ENCODE measurements at places on chromosomes 7 and 10.
A peak's percentile ranks its signal among the peaks of the same experiment; 100 is the strongest.

- no peak for DNase-seq
Observed at GRCh38 chr7:140317999-140318398, 80.3 kb downstream of the SLC37A3 start.

GRCh38 chr7:51080622-51081269 is 235.9 kb downstream of the COBL start:
- DNase-seq = peak; percentile 68

- no peak for DNase-seq
Observed at GRCh38 chr10:104608091-104608828, 32.8 kb upstream of the SORCS3 start.

- peak; percentile 46 for DNase-seq
Observed at GRCh38 chr7:1024331-1024841, 20.0 kb upstream of the GPR146 start.

- peak; percentile 16 for DNase-seq
Observed at GRCh38 chr7:78642751-78643150, 810.7 kb downstream of the MAGI2 start.

DNA sequence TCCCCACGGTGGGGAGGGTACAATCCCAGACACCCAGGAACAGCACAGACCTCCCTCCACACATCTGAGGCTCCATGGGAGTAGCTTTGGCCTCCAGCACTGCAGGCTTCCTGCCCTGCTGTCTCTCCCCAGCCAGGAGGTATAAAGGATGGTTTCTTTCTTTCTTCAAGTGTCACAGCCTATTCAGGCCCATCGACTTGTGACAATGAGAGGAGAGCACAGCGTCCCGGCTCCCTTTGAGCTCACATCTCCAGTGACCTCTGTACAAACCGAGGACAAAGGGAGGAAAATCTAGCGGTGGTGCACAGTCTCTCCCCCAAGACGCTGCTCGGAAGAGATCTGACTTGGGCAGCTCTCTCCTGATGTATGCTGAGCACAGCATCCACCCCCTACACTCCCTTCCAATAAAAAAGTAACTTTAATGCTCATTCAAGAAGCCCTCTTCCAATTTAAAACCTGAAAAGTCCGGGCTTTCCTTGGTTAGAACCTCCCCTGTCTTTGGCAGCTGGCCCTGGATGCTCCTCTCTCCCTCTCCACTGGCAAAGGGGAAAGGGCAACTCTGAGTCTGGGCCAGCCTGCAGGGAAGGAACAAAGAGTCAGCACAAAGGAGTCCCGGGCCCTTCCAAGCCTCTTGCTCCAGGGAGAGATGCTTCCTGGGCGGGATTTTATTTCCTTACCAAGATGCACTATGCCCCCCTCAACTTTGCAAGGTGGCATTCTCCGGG is 18.0 kb downstream of the CHST15 start:
- no peak for DNase-seq

DNA sequence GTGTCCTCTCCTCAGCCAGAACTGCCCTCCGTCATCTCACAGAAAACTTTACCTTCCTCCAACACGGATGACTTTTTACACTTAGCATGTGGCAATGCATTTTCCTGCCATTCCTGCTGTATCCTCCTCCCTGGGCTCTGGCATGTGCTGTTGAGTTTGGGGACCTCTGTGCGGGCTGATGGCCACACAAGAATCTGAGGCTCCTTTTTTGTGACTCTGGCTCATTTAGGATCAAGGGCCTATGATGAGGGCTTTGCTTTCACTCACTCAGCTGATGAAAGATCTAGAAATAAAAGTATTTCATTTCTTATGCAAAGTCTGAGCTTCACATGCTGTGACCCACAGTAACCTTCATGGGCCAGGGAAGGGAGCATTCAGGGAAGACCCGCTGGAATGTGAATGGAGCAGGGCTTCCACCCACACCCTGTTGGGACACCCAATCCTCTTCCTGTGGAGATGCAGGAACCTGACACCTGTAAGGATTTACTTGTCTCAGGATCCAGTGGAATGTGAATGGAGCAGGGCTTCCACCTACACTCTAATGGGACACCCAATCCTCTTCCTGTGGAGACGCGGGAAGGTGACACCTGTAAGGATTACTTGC is 500.3 kb upstream of the MKI67 start:
- DNase-seq = no peak

- no peak for DNase-seq
Observed at GRCh38 chr10:113480851-113481502, 71.9 kb upstream of the HABP2 start.

GRCh38 chr10:76641215-76641614 is 996.4 kb downstream of the KCNMA1 start:
- DNase-seq = peak; percentile 37

- DNase-seq = peak; percentile 90
Observed at GRCh38 chr7:144513334-144513733, 109.8 kb upstream of the NOBOX start.

DNA sequence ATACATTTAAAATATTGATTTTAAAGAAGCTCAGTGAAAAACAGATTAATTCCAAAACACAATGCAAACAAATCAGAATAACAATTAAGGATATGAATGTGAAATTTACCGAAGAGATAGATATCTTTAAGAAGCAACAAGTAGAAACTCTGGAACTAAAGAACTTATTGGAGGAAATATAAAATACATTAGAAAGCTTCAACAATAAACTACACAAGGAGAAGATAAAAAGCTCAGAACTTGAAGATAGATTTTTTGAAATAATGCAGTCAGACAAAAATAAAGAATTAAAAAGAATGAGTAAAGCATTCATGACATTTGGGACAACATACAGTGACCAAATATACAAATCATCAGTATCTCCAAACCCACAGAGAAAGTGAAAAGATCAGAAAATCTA is 43.2 kb downstream of the HIBADH start:
- DNase-seq = no peak

- no peak for DNase-seq
Observed at GRCh38 chr10:122577311-122577885, 16.8 kb downstream of the DMBT1 start.

DNA sequence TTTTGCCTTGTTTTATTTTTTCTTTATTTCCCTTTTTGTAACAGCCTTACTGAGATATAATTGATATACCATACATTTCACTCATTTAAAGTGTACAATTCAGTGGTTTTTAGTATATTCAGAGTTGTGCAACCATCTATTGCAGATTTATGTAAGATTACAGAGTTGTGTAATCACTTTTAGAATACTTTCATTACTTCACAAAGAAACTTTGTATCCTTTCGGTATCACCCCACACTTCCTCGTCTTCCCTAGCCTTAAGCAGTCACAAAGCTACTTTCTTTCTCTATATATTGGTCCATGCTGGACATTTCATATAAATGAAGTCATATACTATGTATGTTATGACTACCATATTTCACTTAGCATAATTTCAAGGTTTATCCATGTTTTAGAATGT is 74.6 kb downstream of the ATRNL1 start:
- DNase-seq = no peak

GRCh38 chr10:30448092-30448491 is 14.1 kb downstream of the MAP3K8 start:
- DNase-seq = no peak

DNA sequence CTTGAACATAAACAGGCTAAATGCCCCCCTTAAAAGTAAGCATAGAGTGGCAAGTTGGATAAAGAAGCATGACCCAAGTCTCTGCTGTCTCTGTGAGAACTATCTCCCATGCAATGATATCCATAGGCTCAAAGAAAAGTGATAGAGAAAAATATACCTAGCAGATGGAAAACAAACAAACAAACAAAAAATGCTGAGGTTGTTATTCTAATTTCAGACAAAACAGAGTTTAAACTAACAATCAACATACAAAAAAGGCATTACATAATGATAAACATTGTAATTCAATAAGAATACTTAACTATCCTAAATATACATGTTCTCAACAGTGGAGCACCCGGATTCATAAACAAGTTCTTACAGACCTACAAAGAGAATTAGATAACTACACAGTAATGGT is 626.2 kb upstream of the CNTNAP2 start:
- no peak for DNase-seq

DNA sequence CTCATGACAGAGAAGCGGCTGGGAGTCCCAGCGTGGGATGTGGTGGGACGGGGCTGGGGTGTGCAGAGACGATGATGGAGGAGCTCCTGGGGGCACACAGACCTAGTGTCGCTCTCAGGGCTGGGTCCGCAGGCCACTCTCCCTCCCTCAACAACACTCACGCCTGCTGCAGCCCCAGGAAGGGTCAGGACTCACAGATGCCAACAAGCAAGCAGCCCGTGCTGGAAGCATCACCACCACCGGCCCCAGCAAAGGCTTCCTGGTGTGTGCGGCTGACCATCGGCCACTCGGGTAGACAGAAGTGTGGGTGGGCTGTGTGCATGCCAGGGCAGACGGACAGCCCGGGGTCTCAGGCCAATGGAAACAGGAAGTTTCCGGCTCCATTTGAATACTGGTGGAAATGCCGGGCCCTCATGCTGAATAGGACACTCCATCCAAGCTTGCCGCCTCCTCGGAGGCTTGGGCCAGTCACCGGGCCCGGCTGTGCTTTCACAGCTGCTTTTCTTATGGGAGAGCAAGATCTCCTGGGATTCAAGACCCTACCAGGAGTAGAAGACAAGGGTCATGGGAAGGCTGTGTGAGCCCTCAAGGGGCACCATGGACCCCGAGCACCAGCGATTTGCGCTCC is 178.1 kb downstream of the ELFN1 start:
- DNase-seq = no peak

GRCh38 chr10:114043532-114044246 is at the start of gene ADRB1:
ADRB1 (plus strand) TSS chr10:114043866; CDS start chr10:114044133, 267 bp downstream.
- peak; percentile 90 for DNase-seq

DNA sequence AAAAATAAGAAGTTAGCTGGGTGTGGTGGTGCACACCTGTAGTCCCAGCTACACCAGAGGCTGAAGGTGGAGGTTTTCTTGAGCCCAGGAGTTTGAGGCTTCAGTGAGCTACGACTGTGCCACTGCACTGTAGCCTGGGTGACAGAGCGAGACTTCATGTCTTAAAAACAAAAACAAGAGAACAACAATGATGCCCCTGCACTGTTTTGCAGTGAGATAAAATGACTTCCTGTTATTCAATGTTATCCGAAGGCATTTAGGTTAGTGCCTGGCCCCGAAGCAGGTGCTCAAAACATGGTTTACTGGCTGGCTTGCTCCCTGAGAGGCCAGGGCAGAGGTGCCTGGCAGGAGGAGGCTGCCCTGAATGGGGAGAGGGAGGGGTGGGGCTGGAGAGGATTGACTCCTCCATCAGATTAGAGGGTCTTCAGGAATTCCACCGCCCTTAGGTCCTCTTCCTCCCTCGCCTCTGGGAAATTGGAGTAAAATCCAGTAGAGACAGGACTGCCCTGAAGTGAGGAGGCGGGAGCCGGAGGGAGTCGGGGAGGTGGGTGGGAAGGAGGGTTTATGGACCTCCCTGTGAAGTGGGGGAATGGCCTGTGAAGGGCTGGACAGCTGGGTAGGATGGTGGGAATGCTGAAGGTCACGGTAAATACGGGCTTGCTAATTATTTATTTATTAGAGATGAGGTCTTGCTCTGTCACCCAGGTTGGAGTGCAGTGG is 6.8 kb upstream of the CLDN4 start:
- DNase-seq = no peak

Data from NCI-H69 (cell line).